ENCODE measurements at places on chromosomes 3 and 15. TPM values are rescaled to one million over a fixed set of nuclear protein-coding genes. Genes with fewer than 3 reads are reported as not detected.

GRCh38 chr3:37068031-37068430 is 74.7 kb downstream of the MLH1 start:
- H3K27ac ChIP-seq: no peak overlapping the region
- H3K4me1 ChIP-seq: no peaks in the 10 kb centered on the region
- H3K27me3 ChIP-seq: no peaks in the 10 kb centered on the region
- H3K36me3 ChIP-seq: no peaks in the 10 kb centered on the region
- H3K4me3 ChIP-seq: no peak overlapping the region

DNA sequence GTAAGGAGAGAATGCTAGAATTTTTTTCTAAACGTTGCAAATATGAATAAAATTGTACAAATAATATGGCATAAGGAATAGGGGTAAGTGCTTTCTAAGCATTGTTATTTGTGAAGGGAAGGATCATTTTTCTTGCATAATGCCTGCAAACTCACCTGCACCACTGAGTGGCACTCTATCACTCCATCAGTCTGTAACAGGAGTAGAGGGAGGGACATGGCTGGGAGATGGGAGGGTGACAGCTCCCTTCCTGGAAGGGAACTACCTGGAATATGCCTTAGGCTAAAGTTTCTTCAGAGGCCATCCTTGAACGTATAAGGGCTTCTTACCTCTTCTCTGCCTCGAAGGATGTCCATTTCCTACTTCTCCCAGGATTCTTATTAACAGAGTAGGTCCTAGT is 3.0 kb downstream of the NAALADL2 start:
- no peaks in the 10 kb centered on the region for H3K27me3 ChIP-seq
- no peak overlapping the region for H3K4me3 ChIP-seq
- no peak overlapping the region for H3K27ac ChIP-seq
- no peaks in the 10 kb centered on the region for H3K36me3 ChIP-seq

DNA sequence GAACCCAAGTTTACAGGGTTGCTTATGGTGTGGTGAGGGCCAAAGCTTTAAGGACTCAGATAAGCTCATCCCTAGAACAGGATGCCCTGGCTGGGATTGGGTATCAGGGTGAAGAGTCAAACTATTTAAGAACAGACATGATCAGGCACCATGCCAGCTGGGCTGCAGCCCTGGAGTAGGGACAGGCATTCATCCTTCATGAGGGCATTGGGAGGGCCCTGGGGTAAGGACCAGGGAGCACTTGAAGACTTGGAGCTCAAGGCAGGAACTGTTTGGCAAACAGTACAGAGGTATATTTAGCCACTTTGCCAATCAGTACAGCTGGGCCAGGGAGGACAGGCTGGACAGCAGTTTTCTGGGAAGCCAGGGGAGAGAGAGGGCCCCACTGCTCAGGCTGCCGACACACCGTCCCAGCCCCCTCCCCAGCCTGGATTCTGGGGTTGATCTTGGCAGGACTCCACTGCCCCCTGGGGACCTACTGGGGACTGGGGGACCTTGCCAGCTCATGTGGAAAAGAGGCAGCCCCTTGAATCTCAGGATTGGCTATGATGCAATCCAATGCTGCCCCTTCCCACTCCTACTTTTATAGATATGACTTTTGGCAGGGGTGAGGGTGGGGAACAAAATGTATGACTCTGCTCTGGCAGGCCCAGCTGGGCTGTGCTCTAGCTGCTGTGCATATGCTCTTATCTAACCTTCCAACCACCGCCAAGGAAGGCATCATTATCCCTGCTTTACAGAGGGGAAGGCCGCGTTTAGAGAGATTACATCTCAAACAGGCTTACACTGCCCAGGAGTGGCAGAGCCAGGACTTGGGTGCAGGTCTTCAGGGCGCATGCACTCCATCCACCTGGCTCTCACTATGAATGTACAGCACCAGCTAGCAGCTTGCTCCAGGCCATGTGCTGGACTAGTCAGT is 2.3 kb downstream of the PLA2G4E start:
- H3K4me3 ChIP-seq: no peak overlapping the region
- H3K36me3 ChIP-seq: no peaks in the 10 kb centered on the region
- H3K27ac ChIP-seq: no peak overlapping the region
- H3K27me3 ChIP-seq: no peaks in the 10 kb centered on the region

GRCh38 chr3:45842851-45843625 is 1.1 kb upstream of the LZTFL1 start:
- H3K27me3 ChIP-seq: no peaks in the 10 kb centered on the region
- H3K27ac ChIP-seq: no peak overlapping the region
- no peak overlapping the region for H3K4me3 ChIP-seq
- no peaks in the 10 kb centered on the region for H3K36me3 ChIP-seq

GRCh38 chr3:62159709-62160092 is 213.6 kb downstream of the FEZF2 start:
- H3K4me3 ChIP-seq: no peak overlapping the region
- DNase-seq: peak; percentile 88
- peak overlapping the region; percentile 86 for H3K27ac ChIP-seq
- no peaks in the 10 kb centered on the region for H3K27me3 ChIP-seq
- H3K36me3 ChIP-seq: no peaks in the 10 kb centered on the region
- H3K4me1 ChIP-seq: peaks cover 50% of the 10 kb centered on the region

DNA sequence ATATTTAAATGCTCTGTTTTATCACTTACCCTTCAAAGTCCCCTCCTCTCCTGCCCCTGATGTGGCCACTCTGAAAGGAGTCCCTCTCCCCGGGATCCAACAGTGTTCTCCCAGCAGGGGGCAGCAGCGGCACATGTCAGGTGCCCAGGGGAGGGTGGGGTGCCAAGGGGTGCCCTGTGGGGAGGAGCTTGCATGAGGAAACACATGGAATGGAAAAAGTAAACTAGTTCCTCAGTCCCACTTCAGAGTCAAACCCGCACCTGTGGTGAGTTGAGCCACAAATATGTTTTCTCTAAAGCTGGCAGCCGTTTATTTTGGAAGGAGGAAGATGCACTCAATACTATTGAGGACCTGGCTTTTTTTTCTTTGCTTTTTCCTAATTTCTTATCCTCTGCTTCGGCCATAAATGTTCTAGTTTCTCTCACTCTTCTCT is 30.1 kb upstream of the NRROS start:
- H3K36me3 ChIP-seq: no peaks in the 10 kb centered on the region
- no peak overlapping the region for H3K27ac ChIP-seq
- H3K4me1 ChIP-seq: peaks cover 10% of the 10 kb centered on the region

The ZNF80 gene
- total RNA-seq: 0.74 TPM

DNA sequence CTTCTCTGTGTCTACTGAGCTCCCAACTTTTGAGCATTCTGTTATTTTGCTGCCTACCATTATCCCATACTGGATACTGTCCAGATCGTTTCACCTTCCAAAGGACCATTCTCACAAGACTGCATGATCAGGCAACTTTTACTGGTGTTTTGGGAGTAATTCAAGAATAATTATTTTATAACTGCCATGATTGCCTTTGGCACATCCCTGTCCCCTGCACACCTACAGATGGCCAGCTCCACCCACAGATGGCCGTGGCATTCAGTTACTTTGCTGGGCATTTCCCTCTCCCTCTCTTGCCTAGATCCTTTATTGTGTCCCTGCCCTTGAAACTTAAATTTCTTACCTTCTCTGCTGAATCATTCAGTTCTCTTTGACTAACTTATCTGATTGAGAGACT is 263.9 kb downstream of the DIPK2A start:
- no peak for DNase-seq
- H3K36me3 ChIP-seq: no peaks in the 10 kb centered on the region
- H3K4me3 ChIP-seq: no peak overlapping the region
- H3K4me1 ChIP-seq: no peaks in the 10 kb centered on the region
- no peak overlapping the region for H3K27ac ChIP-seq
- H3K27me3 ChIP-seq: no peaks in the 10 kb centered on the region

DNA sequence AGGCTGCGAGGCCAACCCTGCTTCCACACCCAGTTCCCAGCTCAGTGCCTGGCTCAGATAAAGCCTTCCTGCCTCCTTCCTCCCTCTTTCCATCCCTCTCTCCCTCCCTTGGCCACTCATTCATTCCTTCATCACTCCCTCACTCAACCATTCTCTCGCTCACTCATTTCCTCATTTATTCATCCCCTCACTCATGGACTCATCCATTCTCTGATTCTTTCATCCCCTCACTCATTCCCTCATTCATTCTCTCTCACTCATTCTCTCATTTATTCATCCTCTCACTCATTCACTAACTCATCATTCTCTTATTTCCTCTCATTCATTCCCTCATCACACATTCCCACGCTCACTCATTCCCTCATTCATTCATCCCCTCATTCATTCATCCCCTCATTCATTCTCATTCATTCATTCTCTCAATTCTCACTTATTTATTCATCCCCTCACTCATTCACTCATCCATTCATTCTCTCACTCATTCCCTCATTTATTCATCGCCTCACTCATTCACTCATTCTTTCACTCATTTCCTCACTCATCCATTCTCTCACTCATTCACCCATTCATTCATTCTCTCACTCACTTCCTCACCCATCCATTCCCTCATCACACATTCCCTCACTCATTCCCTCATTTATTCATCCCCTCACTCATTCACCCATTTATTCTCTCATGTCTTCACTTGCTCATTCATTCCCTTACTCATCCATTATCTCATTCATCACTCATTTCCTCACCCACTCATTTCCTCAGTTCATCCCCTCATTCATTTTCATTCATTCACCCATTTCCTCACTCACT is 13.2 kb downstream of the ABTB1 start:
- no peak overlapping the region for H3K4me3 ChIP-seq
- peaks cover 7% of the 10 kb centered on the region for H3K4me1 ChIP-seq
- H3K27ac ChIP-seq: no peak overlapping the region
- no peaks in the 10 kb centered on the region for H3K27me3 ChIP-seq

DNA sequence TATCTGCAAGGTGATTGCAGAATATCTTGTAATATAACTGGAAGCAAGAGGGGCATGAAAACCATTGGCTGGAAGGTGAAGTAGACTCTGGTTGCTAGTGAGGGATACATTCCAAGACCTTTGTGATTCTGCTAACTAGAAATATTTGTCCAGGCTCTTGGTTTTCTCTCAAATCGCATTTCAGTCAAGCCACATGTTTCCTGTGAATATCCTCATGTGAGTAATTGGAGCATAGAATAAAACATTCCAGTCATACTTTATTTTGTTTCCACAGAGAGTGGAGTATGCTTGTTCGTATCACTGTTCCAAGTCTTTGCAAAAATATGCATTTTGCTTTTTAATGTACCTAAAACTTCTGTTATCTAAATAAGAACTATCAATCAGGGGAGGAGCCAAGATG is 850.0 kb downstream of the EPHA3 start:
- H3K4me3 ChIP-seq: no peak overlapping the region
- H3K27ac ChIP-seq: no peak overlapping the region
- no peaks in the 10 kb centered on the region for H3K4me1 ChIP-seq
- H3K27me3 ChIP-seq: no peaks in the 10 kb centered on the region
- H3K36me3 ChIP-seq: no peaks in the 10 kb centered on the region
- DNase-seq: no peak

DNA sequence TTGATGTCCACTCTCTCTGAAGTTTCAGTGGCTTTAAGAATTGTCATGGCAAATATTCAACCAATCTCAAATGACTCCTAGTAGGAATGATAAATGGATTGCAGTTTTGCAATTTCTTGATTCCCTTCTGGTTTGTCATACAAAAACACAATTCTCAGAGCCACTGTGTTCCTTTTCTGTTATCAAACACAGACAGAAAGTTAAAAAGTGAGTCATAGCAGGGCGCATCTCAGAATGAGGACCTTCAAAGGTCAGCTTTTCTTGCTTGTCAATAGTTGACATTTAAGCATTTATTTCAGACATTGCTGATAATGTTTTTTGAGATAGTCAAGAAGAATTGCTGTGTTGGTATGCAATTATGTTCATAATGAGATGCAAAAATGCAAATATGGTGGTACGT is 405.9 kb downstream of the NR2F2 start:
- no peaks in the 10 kb centered on the region for H3K4me1 ChIP-seq
- DNase-seq: no peak
- H3K4me3 ChIP-seq: no peak overlapping the region
- no peak overlapping the region for H3K27ac ChIP-seq
- H3K27me3 ChIP-seq: no peaks in the 10 kb centered on the region

The ZPLD1 gene
- total RNA-seq: 0.55 TPM

DNA sequence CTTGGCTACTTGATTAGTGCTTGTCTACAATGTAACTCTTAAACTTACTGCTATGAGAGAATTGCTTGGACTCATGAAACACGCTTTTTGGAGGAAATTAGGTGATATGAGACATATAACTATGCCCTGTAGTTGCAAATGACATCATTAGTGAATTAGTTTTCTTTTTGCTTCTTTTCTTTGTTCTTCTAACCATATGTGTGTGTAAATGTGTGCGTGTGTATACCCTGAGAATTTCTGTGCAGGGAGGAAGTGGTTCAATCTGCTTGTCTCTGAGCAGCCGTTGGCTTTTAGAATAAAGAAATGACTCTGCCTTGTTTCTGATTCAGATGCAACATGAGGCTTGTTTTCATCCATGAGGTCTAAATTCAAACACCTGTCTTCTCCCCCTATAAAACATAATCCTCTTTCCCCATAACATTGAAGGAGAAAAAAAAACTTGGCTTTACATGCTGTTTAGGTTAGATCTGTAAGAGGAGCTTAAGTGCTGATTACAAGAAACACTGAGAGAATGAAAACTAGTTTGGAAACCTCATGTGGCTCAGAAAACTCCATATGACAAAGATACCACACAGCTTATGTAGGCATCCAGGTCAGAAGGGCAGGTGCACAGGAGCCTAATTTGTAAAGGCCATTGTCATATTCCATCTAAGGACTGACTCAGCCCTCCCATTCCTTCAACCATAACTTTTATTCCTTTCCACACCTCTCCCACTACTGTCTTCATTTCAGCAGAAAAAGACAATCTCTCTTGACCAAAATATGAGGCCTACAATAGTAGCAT is 30.5 kb upstream of the BLM start:
- H3K36me3 ChIP-seq: no peaks in the 10 kb centered on the region
- no peaks in the 10 kb centered on the region for H3K27me3 ChIP-seq
- H3K4me1 ChIP-seq: peaks cover 4% of the 10 kb centered on the region
- no peak for DNase-seq

GRCh38 chr3:186411994-186412393 is 50.0 kb upstream of the DGKG start:
- no peaks in the 10 kb centered on the region for H3K36me3 ChIP-seq
- H3K4me1 ChIP-seq: peaks cover 25% of the 10 kb centered on the region
- H3K4me3 ChIP-seq: no peak overlapping the region
- no peak for DNase-seq

GRCh38 chr3:129809297-129809696 is 84.2 kb downstream of the TMCC1 start:
- no peaks in the 10 kb centered on the region for H3K27me3 ChIP-seq
- no peaks in the 10 kb centered on the region for H3K36me3 ChIP-seq
- H3K27ac ChIP-seq: no peak overlapping the region
- no peak for DNase-seq
- H3K4me1 ChIP-seq: peaks cover 7% of the 10 kb centered on the region
- H3K4me3 ChIP-seq: no peak overlapping the region

DNA sequence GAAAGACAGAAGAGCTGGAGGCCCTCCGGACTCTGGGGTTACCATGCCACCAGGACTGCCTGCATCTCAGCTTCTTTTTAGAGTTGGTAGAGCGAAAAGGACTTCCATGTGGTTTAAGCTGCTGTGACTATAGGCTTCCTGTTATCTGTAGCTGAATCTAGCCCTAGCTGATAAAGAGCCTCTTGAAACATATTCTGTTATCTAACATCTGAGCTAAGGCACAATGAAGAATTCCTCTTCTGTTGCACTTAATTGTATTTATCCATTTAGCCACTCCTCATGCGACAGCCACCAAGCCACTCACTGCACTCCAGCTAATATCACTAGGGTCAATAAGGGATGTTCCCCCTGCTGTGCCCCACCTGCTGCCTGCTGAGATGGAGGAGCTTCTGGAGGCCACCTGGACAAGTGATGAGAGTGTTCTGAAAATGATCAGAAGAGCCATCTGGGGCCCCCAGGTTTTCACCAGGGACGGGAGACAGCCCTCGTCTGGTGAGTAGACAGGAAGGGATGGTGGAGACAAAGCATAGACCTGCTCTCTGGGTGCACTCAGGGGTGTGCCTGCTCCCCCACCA is 94.6 kb upstream of the PLXNA1 start:
- peaks cover 20% of the 10 kb centered on the region for H3K4me1 ChIP-seq
- H3K4me3 ChIP-seq: no peak overlapping the region
- H3K27ac ChIP-seq: no peak overlapping the region
- H3K36me3 ChIP-seq: no peaks in the 10 kb centered on the region
- no peak for DNase-seq

The ITPKA gene
- total RNA-seq: 21.3 TPM

Data from testis (tissue), 5 donors.